ENCODE measurements at places on chromosomes 11 and 22.

GRCh38 chr22:42994917-42995562 is 19.9 kb downstream of the PACSIN2 start:
- peak; percentile 54 for DNase-seq

DNA sequence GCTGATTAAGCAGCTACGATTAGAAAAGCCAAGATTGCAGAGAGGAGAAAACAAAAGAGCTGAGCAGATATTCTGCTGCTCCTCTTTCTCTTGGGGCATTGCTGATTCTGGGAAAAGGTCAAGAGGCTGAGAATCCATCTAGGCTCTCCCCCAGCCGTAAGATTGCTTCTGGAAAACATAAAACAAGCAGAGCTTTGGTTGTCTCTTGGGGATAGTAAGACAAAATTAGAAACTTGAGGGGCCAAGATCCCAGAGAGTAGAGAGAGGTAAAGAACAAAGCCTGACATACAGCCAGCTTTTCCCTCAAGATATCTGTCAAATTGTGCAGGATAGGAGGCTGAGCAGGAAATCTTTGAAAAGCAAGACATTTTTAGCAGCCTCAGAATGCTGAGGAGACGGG is 158.2 kb downstream of the TTC28 start:
- no peak for DNase-seq

GRCh38 chr22:39408807-39409206 is 9.2 kb downstream of the TAB1 start:
- no peak for DNase-seq

DNA sequence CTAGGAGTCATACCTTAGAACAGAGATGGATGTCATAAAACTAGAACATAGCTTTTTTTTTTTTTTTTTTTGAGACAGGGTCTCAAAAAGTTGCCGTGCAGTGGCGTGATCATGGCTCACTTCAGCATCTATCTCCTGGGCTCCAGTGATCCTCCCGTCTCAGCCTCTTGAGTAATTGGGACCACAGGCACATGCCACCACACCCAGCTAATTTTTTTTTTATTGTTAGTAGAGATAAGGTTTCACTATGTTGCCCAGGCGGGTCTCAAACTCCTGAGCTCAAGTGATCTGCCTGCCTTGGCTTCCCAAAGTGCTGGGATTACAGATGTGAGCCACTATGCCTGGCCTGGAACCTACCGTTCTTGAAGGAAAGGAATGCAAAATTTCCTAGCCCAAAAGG is 8.8 kb upstream of the CEP295 start:
- DNase-seq = no peak

GRCh38 chr11:128304666-128305485 is 282.5 kb downstream of the ETS1 start:
- DNase-seq = no peak

GRCh38 chr22:37896181-37896592 is 9.9 kb upstream of the MICALL1 start:
- DNase-seq = peak; percentile 50

GRCh38 chr22:49392247-49392646 is 435.4 kb downstream of the BRD1 start:
- no peak for DNase-seq

- no peak for DNase-seq
These were observed 3.4 kb upstream of the ANO1 start for GRCh38 chr11:70074746-70075145.

DNA sequence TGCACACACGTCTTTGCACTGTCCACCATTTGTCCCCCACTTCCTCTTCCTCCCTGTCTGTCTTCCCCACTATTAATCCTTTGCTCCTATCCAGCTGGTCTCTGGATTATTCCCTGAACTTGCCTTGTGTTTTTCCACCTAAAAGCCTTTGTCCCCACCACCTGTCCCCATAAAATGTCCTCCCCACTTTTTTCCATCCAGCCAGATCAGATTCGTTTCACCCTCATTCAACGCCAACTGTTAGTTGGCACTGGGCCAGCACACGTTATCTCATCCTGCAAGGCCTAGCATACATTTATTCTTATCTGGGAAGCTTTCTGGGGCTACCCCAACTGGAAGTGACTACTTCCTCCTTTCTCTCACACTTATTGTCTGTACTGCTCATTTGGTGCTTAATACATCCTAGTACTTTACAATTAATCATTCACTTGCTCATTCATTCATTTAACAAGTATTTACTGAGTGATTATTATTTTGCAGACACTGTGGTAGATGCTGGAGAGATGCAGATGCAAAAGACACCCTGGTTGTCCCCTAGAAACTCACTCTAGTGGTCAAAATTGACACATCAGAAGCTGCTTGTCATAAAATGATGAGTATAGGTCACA is 96.2 kb downstream of the RASSF10 start:
- DNase-seq = peak; percentile 47

GRCh38 chr11:76234416-76235232 is 28.3 kb upstream of the WNT11 start:
- DNase-seq = peak; percentile 45

DNA sequence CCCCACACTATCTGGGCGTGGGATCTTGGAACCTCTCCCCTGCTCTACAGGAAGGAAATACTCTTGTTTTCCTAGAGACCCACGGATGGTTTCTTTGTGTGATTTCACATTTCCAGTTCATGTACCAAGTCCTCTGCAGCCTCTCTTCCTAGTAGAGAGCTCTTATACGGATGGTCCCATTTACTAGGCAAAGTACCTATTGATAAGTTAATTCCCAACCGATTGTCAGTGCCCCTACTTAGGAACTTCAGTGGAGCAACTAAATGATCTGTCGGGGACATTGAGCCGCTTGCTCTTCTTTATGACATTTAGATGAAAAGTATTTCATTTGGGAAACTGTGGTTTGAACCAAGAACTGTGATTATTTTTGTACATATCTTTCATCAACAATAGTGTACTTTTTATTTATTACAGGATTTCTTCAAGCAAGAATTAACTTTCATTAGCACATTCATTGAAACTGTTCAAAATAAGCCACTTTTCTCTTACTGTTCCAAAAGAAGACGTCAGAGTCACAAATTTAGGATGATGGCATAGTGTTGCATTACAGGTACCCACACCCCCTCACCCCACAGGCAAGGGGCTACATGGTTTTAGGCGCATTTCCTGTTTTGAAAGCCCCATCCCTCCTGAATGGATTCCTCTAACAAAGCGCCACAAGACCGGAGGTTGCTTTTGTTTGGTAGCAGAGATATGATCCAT is 34.2 kb downstream of the ELMOD1 start:
- DNase-seq = no peak

DNA sequence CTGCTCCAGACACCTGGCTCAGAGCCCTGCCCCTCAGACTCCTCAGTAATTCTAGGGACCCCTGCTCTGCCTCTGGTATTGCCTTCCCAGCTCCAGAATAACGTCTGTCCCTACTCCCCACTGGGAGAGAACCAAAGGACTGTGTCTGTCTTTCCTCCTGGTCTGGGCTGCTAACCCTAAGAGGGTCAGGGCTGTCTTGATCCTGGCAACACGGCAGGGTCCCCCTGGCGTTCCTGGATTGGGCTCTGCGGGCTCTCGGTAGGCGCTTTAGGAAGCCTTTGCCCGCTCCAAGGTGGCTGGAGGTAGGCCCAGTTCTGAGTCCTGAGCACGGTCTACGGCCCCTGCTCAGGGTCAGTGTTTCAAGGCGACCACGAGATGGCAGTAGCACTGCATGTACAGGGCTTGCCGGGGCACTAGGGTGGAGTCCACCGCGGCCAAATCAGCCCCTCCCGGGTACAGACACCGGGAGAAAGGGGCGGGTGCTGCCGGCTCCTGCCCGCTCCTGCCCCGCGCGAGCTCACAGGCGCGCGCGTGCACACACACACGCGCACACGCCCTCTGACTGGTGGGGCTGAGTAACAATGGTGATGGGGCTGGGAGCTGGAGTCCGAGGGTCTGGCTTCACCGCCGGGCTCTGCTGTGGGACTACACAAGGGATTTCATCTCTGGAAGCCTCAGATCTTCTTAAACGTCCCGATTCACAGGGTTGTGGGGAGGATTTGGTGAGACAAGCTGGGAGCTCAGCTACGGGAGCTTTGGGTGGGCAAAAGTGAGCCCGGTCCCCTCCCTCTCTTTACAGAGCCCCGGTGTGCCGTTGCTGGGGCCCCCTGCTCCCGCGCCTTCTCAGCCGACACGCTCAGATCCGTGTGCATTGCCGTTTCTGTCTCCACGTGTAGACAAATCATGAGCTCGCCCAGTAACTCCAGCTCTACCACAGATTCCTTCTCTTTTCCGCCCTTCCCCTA is 30.1 kb upstream of the HMOX1 start:
- peak; percentile 95 for DNase-seq

DNA sequence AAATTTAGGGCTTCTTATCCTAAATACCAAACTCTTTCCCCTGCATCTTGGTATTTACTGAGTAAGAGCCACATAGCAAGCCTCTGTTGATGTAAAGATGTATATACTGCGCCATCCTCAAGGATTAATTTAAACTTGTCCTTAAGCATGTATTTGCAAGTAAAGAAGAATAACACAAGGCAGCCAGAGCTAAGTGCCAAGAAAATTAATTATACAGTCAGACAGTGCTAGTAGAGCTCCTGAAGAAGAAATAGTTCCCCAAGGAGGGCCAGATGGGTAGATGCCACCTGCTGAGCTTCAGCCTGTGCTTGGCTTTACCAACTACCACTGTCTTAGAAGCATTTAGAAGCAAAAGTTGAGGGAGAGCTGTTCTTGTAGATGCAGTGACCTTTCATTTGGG is 470.0 kb downstream of the BUD13 start:
- DNase-seq = no peak

DNA sequence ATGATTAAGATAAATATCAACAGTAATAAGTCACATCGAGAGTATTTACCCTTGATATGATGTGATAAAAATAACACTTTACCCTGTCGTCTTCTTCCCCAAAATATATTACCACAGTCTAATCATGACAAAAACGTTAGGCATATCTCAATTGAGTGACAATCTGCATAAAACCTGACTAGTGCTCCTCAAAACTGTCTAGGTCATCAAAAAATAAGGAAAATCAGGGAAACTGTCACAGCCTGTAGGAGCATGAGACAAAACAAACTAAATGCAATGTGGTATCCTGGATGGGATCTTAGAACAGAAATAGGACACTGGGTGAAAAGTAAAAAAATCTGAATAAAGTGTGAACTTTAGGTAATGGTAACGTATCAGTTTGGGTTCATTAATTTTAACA is 19.4 kb upstream of the ANO5 start:
- no peak for DNase-seq

DNA sequence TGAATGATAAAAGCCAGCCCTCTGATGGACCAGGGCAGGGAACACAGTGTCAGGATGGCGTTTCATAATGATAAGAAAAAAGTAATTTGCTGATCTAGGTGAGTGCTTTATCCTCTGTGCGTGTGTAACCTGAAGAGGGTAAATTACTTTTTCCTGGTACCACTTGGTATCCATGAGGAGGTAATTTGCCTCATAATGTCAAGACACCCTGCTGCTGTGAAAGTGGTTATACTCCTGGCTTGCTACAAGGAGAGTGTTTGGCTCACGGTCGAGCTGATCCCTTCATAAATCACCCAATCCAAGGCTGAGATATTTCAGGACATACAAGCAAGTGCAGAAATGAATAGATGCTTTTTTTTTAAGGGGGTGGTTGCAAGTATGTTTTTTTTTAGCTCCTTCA is 207.2 kb upstream of the PGR start:
- no peak for DNase-seq

- DNase-seq = no peak
These were observed 141.2 kb upstream of the SESN3 start for GRCh38 chr11:95372097-95372656.

GRCh38 chr11:15091175-15091574 is 17.8 kb downstream of the CALCB start:
- no peak for DNase-seq

DNA sequence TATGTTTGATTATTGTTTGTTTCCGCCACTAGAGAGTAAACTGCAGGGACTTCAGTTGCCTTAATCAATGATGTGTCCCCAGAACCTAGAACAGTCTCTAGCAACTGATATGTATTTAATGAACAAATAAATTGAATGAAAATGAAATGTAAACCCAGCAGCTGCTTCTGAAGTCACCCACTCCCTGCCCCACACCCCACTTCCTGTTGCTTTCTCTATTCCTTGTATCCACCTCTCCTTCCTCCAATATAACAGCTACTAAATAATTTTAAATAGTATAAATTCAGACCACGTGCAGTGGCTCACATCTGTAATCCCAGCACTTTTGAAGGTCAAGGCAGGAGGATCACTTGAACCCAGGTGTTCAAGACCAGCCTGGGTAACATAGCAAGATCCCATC is 15.8 kb downstream of the MYH9 start:
- no peak for DNase-seq

GRCh38 chr11:130202009-130202817 is 42.6 kb downstream of the ST14 start:
- no peak for DNase-seq

GRCh38 chr22:20027966-20028854 is 7.3 kb downstream of the TANGO2 start:
- peak; percentile 13 for DNase-seq

- no peak for DNase-seq
These were observed 97.4 kb upstream of the THY1 start for GRCh38 chr11:119520400-119520799.

DNA sequence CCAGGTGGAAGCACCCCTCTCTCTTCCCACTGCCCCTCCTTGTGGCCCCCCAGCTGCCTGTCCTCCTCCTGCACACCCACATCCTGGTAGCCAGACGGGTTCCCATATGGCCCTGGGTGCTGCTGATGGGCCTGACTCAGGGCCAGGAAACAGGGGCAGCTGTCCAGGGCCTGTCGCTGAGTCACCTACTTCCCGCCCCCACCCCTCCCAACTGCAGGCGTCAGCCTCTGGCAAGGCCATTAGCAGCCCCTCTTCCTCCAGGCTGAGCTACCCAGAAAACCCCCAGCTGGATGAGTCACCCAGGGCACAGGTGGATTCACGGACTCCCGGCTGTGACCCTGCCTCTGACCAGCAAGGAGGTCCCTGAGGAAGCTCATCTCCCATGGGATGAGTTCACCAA is 6.9 kb upstream of the GAL start:
- DNase-seq = no peak

GRCh38 chr22:41822317-41823057 is 10.4 kb upstream of the SREBF2 start:
- DNase-seq = no peak

DNA sequence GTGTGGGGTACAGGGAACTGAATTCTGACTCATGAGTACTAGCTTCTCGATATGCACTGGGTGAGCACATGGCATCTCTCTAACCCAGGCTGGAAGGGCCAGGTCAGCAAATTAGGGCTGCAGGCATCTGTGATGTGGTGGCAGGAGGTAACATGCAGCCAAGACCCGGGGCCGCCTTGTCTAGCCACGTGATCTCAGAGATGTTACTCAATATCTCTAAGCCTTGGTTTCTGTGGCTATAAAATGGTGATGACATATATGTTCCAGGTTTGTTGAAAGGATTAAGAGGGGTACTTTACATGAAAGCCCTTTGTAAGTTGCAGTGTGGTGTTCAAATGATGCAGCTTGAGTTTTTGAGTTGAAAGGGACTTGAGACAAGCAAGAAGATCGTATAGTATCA is 3.2 kb downstream of the ST14 start:
- DNase-seq = no peak

- peak; percentile 74 for DNase-seq
These were observed 8.8 kb upstream of the CTSD start for GRCh38 chr11:1772270-1773130.
